ENCODE measurements at places on chromosomes 6 and 20.

DNA sequence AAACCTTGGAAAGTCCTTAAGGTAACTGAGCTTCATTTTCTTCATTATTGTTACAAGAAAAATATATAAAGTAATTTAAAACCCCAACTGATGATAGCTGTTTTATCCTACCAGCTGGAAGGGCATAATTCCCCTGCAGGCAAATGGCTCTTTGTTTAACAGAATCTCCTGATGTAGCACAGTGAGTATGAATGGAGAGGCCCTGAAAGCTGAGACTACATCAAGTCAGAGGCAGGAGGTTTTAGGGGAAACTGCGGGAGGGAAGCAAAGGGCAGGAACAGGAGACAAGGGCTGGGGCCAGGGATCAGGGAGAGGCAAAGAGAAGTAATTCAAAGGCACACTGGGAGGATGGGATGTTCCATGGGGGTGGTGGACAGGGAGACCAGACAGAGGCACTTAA, 119.0 kb upstream of the LRFN2 start:
- DNase-seq: no peak

DNA sequence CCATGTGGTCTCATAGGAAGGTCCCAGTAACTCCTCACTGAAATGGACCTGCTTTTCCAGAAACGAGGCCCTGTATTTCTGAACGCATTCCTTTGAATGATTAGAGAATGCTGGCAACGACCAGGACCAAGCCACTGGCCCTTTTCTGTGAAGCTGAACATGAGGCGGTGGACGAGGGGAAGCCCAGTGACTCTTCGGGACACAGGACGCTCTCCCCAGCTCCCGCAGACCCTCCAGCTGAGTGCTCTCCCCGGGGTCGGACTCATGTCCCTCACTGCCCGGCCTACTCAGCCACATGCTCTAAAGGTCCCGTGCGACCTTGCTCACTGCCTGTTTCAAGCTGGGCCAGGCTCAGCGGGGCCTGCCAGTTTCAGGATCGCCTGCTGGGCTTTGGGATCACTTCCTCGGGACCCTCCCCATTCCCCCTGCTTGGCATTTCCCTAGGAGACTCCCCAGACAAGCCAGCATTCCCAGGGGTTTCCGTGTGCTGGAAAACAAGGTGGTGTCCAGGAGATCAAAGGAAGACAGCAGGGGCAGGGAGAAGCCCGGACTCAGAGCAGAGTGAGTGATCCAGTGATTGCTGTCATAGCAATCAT, 2.6 kb upstream of the CST9 start:
- no peak for DNase-seq

- no peak for DNase-seq
Measured at GRCh38 chr6:127276331-127276730, 9.7 kb downstream of the RNF146 start.

- no peak for DNase-seq
Measured at GRCh38 chr20:9280666-9281065, 211.8 kb downstream of the PLCB4 start.

DNA sequence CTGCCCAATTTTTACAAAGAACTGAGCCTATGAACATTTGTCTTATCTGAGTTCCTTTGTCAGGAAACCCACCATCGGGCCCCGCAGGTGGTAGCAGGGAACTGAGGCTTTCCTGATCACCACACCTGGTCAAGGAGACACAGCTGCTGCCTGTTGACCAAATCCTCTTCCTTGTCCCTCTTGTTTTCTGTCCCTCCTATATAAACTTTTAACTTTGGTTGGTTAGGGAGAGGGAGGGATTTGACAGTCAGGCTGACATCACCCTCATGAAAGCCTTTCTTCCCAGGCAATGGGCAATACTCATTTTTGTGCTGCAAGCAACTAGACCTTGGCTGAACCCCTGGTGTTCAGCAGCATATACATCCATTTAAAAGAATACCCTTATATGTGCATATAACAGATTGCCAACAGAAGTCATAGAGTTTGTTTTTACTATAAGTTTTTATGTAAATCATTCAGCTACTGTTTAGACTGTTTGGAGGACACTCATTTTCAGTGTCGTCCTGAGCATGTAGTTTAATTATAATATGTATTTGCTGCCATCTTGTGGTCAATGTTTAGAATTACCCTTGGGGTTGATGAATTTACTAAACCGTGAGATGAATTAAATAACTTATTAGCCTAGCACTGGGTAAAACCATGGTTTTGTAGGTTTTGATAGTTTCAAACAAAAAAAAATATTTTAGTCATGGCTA, 17.0 kb downstream of the CRISP1 start:
- DNase-seq: no peak

- no peak for DNase-seq
Measured at GRCh38 chr6:36844232-36845170, 5.3 kb upstream of the CPNE5 start.

DNA sequence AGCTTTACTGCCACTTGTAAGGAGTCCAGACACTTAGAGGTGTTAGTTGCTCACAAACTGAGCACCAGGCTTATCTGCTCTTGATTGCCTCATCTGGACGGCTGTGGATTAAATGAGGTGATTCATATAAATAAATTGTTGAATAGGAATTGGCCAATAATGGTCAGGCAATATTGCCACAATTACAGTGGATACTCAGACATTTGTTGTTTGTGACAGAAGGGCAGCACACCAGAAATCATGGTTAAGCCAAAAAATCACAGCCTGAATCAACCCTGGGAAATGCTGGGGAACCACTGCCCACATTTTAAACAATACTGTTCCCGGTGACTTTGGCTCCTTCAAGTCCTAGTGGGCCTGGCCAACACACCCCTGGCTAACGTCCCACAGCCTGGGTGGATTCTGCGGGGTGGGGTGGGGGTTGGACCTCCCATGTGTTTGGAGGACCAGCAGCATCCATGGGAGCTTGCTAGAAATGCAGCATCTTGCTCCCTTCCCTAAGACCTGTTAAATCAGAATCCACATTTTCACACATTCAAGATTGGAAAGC, 29.5 kb upstream of the SPDEF start:
- no peak for DNase-seq

GRCh38 chr6:74250161-74250818, 554.3 kb downstream of the CD109 start:
- no peak for DNase-seq

DNA sequence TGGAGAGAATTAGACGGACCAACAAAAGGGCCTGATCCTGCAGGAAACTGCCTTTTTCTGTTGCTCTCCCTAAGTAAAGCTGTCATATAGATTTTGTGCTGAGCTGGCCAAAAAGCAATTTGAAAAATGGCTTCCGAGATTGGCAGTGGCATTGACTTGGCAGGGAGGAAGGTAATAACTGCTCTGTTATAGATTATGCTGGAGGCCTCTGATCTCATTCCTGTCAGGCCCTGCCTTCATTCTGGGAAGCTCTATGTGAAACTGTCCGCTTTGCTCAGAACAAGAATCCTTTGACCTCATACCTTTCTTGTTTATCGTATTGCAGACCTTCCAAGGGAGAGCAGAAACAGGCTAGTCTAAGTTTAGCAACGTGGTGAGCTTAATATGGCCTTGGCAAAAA, 234.4 kb downstream of the PHACTR1 start:
- no peak for DNase-seq

DNA sequence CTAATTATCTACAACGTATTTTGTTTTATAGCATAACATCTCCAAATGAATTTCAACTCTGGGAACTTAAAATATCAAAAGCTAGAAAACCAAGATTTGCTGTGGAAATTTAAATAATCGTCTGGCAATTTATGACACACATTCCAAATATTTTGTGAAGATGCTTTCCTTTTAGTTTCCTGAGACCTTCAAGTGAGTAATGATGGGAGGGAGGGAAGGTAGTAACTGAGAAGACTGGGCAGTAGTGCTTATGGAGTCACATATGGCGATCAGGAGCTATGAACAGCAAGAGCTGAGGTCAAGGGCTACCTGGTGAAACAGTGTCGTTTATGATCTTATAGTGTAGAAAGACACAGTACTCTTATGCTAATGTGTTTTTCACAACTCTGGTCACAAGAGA, 178.2 kb upstream of the THEMIS start:
- DNase-seq: no peak

- no peak for DNase-seq
Measured at GRCh38 chr6:170137176-170137891, 153.5 kb downstream of the DLL1 start.

DNA sequence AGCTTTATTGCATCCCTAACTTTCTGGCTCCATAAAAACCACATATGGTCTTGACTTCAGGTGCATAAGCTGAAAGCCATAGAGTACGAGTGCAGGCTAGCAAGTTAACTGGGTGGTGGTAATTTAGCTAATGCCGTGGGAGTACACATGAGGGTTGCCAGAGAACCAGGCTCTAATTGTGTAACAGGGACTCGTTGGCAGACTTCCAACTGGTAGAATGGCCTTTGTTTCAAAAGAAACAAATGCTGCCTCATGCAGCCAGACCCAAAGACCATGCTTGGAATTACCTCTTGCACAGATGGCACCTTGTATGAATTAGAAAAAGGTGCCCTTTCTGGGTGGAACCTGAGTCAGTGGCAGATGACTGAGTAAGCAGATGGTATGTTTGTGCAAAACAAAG, 73.2 kb downstream of the LY86 start:
- DNase-seq: no peak

- DNase-seq: no peak
Measured at GRCh38 chr6:33427585-33428223, 7.8 kb downstream of the SYNGAP1 start.

DNA sequence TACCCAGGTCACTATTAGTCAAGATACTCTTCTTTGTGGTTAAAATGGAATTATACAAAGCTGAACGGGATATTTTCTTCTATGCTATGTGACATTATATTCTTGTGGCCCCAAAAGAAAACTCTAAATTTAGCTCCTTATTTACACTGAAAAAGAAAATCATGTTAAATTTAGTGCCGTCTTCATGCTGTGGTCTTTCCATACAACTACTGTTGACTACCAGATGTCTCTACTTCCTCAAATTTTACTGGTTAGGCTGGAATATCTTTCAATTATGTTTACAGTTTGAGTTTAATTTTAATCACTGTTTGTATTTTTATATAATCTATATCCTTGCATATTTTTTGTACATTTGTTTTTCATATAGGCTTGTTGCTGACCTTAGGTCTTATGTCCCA, 95.6 kb upstream of the FOXO3 start:
- DNase-seq: no peak

- DNase-seq: no peak
Measured at GRCh38 chr20:1813101-1813529, 82.1 kb upstream of the SIRPA start.

GRCh38 chr6:145031962-145032361, 703.4 kb downstream of the EPM2A start:
- no peak for DNase-seq

DNA sequence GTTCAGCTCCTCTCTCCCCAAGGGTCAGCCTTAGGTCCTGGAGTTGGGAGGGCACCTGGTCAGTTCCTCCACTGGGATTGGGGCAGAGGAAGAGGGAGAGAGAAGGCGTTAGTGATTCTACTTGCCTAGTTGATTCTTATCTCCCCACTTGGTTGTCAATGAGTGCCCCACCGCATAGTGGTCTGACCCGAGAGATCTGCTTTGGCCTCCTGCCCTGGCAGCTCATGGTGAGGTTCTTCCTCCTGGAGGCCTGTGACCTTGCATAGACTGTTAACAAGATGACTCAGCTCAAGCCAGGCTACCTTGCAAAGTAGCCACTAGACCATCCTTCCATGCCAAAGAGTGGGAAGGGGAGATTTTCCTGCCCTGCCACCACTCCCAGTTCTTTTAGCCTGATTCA, 160.6 kb downstream of the TMEM200A start:
- no peak for DNase-seq

DNA sequence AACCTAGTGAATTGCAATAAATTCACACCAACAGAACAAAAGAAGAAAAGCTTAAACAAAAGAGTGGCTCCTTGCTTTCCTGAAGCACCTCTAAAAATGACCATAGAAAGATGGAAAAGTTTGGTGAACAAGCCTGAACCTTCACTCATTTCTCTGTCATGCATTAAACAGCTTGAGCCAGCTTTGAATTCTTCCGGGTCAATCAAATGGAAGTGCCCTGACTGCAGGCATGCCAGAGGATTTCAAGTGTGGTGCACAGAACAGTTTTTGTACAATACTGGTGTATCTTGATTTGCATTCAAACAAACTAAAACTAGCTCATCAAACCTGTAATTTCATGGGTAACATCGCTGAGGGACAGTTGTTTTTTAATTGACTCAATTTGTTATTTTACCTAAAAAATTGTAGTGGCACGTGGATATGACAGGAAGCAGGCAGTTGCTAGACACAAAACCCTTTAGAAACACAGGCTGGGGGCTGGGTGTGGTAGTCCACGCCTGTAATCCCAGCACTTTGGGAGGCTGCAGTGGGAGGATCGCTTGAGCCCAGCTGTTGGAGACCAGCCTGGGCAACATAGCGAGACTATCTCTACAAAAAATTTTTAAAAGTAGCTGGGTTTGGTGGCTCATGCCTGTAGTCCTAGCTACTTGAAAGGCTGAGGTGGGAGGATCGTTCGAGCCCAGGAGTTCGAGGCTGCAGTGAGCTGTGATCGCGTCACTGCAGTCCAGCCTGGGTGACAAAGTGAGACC, 9.1 kb downstream of the CASS4 start:
- DNase-seq: no peak

DNA sequence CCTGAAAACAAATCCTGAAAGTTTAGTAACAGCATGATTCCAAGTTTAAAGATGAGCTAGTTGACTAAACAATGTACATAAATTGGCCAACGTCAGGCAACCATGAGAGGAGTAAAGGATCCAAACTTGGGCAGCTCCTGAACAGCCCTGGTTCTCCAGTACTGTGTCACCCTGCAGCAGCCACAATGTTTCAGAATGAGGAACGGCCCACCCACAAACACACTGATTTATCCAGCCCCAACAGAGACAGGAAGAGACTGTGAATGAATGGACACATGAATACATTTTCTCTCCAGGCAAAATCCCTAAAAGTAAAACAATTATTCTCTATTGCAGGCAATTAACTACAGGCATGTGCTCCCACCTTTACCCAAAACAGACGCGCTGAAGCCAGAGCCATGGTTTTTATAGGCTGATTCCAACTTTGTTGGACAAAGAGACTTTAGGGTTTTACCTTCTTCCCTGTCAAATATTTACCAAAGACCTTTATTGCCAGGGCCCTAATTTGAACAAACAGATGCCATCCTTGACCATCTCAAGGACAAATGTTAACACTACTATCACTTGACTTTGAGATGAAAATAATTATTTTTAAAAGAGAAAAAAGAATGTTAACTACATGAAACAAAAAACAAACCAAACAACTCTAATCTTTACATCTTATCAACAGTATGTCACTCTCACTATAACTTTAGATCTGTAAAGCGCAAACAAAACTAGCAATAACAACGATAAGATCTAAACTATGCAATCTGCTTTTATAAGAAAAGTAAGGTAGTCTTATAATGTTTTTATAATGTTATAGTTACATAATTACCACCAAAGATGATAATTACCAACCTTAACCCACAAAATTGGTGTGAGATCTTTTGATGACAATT, 22.9 kb downstream of the CNKSR3 start:
- no peak for DNase-seq

DNA sequence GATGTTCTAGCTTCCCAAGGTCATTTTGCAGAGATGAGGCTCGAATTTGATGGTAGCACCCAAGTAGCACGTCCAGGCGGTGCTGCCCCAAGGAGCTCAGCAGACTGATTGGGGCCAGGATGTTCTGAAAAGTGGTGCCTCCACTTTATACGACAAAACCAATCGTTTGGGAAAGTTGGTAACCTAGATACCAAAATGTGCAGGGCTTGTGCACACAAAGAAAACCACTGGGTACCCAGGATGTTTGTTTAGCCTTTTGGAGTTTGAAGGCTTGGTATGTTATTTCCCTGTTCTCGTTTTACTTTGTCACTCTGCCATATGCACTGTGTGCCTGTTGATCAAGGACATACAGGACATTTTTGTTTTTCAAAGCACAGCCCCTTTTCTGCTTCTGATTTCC, 40.7 kb upstream of the PBOV1 start:
- no peak for DNase-seq
